NCI-H774 (cell line): ENCODE measurements at places on chromosomes 1 and 21.

DNA sequence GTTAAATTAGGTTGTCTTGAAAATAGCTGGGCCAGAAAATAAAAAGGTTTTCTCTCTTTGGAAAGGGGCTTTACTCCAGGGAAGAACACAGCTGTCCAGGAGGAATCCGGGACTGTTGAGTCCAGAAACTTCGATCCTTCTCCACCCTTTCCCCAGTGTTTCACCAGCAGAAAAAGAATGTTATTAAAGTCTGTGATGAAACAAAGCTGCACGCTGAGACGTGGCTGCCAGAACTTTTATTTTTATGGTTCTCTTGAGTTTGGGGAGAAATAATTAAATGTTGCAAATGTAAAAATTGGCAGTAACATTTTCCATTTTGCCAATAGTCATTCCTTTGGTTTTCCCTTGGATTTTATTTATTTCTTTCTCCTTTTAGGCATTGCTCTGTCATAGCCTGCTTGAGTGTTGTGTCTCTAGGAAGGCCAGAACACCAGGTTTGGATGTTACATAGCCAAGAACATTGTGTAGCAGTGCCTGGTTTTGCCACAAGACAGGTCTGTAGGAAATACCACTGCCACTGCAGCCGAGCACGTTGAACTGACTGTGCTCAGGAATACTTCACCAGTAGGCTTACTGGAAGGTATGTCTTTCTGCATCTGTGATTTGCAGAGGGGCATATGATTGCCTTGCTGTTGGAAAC lies 87.4 kb downstream of the ROR1 start:
- no peak for DNase-seq

DNA sequence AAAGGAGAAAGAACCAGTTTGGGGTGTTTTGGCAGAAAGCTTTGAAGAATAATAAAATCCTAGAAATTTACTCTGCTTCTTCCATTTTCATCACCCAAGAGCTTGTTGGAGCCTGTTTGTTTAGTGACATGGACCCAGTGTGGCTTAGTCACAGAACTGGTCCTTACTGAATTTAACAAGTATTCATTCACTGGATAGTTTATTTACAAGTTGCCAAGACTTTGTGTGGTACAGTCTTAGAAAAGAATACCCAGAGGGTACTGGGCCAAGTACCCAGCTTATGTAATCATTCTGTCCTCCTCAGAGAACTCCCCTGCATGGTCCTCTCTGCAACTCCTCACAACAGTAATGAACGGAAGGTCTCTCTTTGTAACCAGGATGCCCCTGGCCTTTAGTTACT lies 16.4 kb downstream of the RAB4A start:
- no peak for DNase-seq

- peak; percentile 81 for DNase-seq
Measured at GRCh38 chr1:205495237-205495823, 9.1 kb upstream of the CDK18 start.

DNA sequence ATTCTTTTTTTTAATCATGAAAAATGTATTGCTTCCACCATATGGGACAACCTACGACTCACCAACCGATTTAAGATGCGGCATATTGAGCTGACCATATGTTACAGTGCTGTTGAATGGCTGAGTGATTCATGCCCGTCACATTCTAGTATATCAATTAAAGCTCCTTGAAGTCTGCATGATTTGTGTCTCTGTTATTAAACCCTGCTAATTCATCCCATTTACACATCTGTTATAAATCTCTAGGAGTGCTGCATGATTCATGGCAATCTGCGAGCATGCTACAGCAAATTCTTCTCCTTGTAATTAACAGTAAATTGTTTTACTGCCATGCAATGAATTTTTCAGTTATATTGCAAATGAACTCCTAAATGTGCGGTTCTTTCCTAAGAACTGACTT lies 239.8 kb downstream of the USH2A start:
- DNase-seq = peak; percentile 23

DNA sequence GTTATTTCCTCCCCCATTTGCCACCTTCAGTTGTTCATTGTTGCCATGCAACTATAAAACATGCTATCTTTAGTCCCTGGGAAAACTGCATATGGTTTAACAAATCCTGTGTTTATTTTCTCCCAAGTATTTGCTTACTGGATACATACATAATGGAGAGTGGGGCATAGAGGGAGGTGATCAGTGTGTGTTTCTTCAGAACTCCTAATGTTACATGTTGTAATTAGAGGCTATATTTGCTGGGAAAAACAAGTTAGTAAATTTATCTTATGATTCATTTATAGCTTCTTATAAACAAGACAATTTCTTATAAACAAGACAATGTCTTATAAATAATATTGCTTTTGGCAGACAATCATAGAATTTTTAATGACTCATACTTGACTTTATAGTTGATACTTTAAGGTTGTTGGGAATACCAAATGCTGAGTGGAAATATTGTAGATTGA lies 7.3 kb upstream of the GIPC2 start:
- DNase-seq = peak; percentile 45

- no peak for DNase-seq
Measured at GRCh38 chr21:24372506-24372905, 1234.8 kb downstream of the MRPL39 start.

DNA sequence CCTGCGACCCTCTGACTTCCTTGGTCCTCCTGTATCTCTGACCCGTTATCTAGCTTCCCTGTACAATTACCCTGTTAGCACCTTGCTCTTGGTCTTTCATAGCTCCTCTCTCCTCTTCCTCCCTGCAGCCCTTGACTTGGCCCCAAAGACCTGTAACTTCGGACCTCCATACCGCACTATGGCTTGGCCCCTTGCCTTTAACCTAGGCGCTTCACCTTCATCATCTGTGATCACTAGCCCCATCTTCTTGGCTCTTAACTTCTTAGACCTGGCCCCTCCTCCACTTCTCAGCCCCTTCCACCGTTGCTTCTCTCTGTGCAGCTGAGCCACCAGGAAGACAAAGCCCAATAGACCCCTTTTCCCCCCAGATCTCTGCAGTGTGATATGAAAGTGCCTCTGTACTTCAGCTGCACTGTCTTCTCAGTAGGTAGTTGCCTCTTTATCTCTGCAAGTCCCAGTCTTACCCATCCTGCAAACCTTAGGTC lies 740 bp downstream of the ZNF691 start:
- DNase-seq = no peak

DNA sequence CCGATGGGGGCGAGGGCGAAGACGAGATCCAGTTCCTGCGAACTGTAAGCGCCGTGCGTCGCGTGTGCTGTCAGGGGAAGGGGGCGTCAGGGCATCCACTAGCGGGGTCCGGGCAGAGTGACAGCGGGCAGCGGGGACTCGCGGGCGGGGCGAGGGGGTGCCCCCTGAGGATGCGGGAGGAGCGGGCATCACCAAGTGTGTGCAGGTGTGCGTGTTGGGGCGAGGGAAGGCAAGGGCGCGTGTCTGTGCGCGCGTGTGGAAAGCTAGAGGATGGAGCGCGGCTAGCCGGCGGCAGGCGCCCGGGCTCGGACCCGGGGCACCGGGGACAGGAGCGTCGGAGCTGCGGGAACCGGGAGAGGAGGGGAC lies 525 bp downstream of the RYR2 start:
- no peak for DNase-seq

DNA sequence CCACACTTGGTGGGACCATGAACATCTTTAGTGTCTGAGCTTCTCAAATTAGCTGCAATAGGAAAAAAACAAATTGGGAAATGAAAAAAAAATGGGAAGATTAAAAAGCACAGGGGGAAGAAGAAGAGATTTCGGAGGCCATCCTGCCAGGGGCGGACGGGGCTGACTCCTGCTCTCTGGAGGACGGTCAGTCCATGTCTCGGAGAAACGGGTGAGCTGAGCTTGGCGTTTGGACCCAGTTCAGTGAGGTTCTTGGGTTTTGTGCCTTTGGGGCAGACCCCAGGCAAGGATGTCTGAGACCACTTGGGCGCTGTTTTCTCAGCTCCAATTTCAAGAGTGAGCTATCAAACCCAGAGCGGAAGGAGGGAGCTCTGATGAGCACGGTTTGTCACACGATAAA lies 123.9 kb downstream of the PRDM2 start:
- DNase-seq = no peak

DNA sequence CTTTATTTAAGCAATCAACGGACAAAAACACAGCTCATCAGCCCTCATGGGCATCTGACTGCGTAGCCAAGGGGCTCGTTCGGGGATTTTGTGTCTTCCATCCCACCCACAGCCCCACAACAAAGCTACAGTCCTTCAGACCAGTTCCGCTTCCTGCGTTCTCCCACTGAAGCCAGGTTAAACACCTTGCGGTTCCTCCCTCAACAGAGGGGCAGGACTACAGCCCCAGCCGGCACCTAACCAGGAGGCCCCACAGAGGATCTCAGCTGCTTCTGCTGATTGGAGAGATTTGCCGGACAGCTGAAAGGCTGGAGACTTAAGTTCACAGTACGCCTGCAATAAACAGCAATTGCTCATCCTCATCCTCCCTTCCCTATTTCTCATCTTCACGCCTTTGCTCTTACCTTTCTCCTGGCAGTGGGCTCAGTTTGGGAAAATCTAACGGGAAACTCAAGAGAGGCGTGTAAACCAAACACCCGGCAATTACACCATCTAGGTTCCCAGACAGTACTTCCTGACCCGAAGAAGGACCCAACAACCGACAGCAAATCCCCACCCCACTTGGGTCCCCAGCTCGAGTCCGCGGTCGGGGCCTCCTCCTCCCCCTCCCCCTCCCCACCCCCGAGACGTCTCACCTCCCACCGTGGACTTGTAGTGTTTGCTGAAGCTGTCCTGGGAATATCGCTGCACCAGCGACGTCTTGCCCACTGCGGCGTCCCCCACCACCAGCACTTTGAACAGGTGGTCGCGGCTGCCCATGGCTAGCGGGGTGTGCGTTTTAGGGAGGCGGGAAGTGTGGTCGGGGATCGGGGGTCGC lies 876 bp downstream of the RAB29 start:
- no peak for DNase-seq

GRCh38 chr1:82464362-82465001 lies 663.7 kb downstream of the ADGRL2 start:
- peak; percentile 59 for DNase-seq

- DNase-seq = no peak
Measured at GRCh38 chr1:241924080-241924808, 33.3 kb upstream of the BECN2 start.

GRCh38 chr1:205812271-205812877 lies 624 bp downstream of the SLC41A1 start:
- DNase-seq = no peak

DNA sequence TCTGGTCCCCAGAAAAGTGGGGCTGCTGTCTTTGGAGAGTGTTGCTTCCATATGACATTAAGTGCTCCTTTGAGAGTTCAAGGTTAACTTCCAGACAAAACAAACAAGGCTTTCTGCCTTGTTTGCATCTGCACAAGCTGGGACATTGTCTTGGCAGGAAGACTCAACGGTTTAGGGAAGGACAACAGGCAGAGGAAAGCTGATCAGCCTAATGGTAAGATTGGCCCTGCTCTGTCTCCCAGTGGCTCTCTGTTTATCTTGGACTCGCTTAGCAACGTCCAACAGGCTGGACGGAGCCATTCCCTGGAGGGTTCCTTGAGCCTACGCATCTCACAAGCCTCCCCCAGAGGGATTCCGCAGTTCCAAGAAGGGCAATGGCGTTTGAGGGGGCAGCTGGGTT lies 62.2 kb upstream of the SLC44A3 start:
- DNase-seq = no peak

DNA sequence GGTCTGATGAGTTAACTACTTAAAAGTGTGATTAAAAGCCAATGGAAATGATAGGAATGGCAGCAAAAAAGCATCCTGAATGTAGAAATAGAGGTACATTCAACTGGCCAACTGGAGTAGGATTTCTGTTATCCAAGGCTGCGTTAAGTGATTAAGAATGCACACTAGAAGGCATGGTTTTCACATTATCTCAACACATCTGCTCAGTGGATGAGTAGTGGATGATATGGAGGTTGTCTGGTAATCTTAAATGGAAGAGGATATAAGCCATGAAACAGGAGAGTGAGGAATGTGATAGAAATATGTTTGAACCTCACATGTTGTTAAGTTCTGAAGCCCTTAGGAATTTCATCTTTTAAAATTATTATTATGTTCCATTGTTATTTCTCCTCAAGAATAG lies 839.9 kb downstream of the USP25 start:
- DNase-seq = no peak

GRCh38 chr1:244010191-244010590 lies 40.9 kb upstream of the ZBTB18 start:
- no peak for DNase-seq

GRCh38 chr1:225509770-225510169 lies 81.9 kb upstream of the LBR start:
- no peak for DNase-seq

DNA sequence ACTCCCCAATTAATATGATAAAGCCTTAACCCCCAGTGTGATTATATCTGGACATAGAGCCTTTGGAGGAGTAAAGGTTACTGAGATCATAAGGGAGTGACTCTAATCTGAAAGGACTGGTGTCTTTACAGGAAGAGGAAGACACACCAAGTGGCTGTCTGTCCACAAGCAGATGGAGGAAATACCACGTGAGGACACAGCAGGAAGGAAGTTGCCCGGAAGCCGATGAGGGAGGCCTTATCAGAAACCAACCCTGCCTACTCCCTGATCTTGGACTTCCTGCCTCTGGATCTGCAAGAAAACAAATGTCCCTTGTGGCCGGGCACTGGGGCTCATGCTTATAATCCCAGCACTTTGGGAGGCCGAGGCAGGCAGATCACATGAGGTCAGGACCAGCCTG lies 110.3 kb upstream of the CHRM3 start:
- no peak for DNase-seq
